Dermis microvascular lymphatic vessel endothelial cell (primary cell): ENCODE measurements at places on chromosomes 4 and X. TPM values are rescaled to one million over a fixed set of nuclear protein-coding genes. Genes with fewer than 3 reads are reported as not detected.

DNA sequence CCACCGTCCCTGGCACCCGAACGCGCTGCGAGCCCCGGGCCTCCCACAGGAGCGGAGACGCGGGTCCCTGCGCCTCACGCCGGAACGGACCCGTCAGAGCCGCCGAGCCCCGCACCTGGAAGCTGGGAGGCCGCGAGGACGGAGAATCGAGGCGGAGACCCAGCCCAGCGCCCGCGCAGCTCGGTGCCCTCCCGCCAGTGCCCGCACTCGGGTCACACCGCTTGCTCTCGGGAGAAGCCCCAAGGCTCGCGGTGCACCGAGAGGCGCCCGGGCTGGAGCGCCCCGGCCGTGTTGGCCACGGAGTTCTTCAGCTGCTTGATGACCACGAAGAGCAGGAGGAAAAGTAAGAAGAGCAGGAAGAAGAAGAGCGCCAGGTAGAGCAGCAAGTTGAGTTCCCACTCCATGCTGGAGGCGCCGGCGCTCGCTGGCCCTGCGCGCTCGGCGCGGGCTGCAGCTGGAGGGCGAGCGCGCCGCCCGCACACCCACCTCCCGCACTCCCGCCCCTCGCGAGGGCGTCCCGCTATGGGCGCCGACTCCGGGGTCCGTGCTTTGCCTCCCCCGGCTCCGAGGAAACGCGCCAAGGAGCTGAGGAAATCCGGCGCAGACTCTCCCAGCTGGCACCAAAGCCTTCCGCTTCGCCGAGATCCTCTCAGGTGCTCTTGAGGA is at the start of gene SMIM43:
Gene SMIM43, minus strand, starts transcription at position 463 of the 666 bp plus-strand sequence. Its CDS starts 59 bp downstream, at position 404.
- DNase-seq, result no peak

DNA sequence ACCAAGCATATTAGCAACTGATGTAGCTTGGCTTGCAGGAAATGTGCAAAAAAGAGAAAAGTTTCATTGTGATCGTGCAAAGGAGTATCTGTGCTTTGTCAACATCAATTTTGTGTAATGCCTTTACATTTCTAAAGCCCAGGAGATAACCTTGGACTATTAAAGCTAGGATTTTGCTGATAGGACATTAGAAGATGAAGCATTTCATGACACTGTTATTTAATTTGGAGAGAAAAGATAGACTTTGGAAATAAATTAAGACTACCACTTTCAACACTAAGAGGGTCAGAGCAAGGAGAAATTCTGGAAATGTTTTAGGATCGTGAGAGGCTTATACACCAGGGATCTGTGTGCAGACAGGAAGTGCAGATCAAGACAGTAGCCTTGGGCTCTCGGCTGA is 120.6 kb upstream of the MID1 start:
- no peak for DNase-seq

DNA sequence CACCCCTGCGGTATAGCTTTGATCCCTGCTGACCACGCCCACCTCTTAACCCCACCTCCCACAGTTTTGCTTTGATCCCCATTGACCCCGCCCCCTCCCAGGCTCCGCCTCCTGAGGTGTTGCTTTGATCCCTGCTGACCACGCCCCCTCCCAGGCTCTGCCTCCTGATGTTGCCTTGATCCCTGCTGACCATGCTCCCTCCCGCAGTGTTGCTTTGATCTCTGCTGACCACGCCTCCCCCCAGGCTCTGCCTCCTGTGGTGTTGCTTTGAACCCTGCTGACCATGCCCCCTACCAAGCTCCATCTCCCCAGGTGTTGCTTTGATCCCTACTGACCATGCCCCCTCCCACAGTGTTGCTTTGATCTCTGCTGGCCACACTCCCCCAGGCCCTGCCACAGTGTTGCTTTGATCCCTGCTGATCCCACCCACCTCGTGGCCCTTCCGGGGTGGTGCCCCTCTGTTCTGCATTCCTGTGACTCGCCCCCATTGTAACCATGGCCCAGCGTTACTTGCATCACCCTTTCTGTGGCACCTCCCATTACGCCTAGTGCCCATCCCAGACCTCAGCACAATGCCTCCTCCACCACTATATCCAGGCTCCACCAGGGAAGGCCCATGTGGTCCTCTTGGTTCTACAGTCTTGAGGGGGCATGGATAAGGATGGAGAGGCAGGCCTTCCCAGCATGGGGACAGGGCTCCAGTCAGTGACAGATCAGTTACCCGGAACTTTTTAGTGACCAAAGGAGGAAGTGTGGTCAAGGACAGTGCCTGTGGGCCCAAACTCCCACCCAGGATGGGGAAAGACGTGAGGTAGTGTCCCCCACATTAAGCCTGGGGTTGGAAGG is 70.8 kb downstream of the ADRA2C start:
- no peak for DNase-seq

DNA sequence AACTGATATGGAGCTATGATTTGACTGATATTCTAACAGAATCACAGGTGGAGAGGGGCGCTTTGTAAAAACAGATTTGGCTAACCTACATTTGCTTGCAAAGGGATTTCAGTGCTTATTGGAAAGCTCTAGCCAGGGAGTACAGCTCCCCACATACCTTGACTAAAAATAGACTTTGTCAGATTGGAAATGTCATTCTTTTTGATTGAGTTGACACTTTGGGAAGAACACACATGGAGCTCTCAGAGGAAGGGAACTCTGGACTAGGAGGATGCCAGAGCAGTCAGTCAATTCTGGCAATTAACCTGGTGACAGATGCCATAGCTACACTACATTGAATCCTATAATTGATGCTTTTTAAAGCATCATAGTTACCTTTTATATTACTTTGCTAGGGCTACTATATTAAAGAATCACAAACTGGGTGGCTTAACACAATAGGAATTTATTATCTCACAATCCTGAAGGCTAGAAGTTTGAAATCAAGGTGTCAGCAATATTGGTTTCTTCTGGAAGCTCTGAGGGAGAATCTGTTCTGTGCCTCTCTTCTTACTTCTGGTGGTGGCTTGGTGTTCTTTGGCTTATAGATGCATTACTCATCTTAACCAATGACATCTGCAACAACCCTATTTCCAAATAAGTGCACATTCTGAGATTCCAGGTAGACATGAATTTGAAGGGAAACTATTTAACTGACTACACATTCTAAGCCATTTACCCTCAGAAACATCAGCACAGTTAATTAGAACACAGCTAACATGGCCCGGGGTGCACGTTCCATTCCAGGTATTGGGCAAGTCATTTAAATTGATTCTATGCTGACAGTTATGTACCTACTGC is 8.4 kb upstream of the HERC3 start:
- no peak for DNase-seq

GRCh38 chr4:71020611-71021010 is 27.2 kb downstream of the DCK start:
- DNase-seq, result peak; percentile 6

DNA sequence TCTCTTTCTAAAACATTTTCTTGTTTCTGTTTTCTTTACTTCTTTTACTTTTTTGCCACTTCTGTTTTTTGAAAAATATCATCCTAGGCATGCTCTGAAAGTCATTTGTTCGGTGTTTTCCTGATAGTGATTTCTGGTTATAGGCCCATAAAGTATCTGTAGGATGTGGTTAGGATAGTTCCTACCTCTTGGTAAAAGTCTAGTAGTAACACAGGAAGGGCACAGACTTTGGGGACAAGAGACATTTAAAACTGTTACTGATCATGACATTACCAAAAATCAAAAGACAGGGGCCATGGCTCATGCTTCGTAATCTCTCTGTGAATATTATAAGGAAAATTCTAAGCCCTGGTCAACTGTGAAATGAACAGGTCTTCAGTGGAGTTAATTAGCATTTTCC is 44.8 kb downstream of the FHL1 start:
- DNase-seq, result no peak

GRCh38 chrX:38805432-38806389 is 4.5 kb downstream of the MID1IP1 start:
- peak; percentile 42 for DNase-seq

DNA sequence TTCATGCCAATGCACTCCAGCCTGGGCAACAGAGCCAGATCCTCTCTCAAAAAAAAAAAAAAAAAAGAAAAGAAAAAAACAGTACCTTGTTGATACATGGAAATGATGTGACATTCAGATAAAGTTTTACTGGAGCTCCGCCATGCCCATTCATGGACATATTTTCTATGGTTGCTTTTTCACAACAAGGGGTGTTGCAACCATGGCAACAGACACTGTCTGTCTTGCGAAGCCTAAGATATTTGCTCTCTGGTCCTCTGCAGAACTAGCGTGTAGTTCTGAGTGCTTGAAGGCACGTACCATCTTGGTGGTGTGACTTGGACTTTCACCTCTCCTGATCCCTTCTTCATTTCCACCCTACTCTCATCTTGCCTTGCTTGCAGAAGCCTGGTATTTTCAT is 53.2 kb downstream of the TBL1X start:
- DNase-seq, result no peak

GRCh38 chr4:7721984-7722551 is 217.6 kb downstream of the AFAP1 start:
- peak; percentile 53 for DNase-seq

- DNase-seq, result no peak
Observed at GRCh38 chr4:140704392-140704960, 51.7 kb downstream of the TBC1D9 start.

- DNase-seq, result no peak
Observed at GRCh38 chr4:7705062-7705461, 234.6 kb downstream of the AFAP1 start.

DNA sequence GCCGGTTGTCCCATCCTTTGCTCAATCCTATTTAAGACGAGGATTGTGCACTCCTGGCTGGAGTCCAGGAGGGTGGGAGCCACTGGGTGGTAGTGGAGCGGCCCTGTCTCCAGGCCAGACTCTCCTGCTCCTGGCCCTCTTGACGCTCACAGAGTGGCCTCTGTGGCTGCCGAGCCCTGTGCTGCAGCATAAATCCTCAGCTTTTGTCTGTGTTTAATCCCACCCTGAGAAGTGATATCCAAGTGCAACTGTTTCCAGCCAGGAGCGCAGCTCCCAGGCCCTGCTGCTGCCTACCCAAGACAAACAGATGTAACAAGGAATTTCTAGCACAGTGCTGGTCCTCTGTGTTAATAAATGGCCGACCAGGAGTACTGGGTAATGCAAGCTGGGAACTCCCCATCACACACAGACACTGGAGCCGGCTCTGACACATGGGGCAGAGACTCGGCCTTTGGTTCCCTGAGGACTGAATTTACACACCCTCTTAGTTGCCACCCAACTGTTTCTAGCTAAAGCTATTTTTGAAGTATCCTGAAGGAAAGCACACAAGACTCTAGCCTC is 85.3 kb downstream of the GATB start:
- DNase-seq, result no peak

DNA sequence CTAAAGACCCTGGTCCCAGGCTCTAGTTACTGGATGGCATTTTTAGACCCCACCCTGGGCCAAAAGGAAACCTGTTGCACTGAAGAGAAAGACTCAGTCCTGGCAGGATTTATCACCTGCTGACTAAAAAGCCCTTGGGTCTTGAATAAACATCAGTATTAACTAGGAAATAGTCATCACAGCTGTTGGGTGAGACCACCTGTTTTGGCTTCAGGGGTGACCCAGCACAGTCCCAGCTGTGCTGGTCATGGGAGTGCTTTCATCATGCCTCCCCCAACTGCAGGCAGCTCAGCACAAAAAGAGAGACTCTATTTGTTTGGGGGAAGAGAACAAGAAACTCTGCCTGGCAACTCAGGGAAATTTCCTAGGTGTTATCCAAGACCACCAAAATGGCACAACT is 903.2 kb downstream of the C4orf33 start:
- DNase-seq, result no peak

- DNase-seq, result no peak
Observed at GRCh38 chr4:40586729-40587128, 42.9 kb downstream of the RBM47 start.

DNA sequence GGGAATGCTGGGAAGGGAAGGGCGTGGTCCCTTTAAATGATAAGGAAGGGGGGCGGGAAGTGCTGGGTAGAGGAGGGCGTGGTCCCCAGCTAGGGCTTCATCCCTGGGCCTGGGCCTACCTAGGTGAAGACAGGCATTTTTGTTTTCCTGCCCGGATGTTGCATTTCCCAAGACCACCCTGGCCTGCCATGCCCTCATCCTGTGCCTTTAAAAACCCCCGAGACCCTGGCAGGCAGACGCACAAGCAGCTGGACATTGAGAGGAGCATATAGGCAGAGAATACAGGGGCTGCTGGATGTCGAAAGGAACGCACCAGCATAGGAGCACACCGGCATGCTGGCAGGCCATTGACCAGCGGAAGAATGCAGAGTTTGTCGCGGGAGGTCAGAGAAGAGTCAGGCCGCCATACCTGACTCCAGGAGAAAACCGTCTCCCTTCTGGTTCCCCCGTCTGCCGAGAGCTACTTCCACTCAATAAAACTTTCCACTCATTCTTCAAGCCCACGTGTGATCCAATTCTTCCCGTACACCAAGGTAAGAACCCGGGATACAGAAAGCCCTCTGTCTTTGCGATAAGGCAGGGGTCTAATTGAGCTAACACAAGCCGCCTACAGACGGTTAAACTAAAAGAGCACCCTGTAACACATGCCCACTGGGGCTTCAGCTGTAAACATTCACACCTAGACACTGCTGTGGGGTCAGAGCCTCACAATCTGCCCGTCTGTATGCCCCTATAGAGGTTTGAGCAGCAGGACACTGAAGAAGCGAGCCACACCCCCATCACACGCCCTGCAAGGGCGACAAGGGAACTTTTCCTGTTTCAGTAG is 2.9 kb upstream of the AGA start:
- DNase-seq, result no peak

GRCh38 chr4:32909736-32910135 is 2189.6 kb downstream of the PCDH7 start:
- DNase-seq, result no peak

- no peak for DNase-seq
Observed at GRCh38 chr4:55092504-55092903, 32.9 kb downstream of the KDR start.

DNA sequence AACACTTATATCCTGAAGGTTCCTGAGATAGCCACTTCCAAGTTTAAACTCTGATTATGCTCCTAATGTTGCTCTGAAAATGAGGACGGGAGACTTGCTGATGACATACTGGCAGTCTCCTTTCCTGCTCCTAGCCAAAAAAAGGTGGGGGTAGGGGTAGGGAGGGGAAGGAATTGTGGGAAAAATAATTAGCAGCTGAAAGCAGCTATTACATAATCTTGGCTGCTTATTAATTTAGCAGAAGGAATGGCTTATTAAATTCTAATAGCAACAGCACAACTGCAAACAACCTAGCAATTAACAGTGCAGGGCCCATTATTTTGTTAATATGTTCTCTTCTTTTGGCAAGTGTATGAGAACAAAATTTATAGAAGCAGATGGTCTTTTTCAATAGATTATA is 2.0 kb upstream of the AP1S2 start:
- no peak for DNase-seq

GRCh38 chr4:129823105-129823504 is 727.2 kb downstream of the C4orf33 start:
- no peak for DNase-seq

GRCh38 chrX:143754183-143754582 is 33.6 kb upstream of the SPANXN2 start:
- DNase-seq, result no peak

The PCYT1B gene
- total RNA-seq, result under 0.01 TPM in 1 of 2 replicates, not detected in the other

The ATP10D gene
- 22.3 and 23.0 TPM in 2 replicates for total RNA-seq

The GPM6B gene
- total RNA-seq, result 0.13 TPM in 1 of 2 replicates, not detected in the other

The CT45A2 gene
- not detected in 2 replicates for total RNA-seq

The ZCCHC18 gene
- total RNA-seq, result 1.2 and 3.3 TPM in 2 replicates

The HAND2 gene
- total RNA-seq, result not detected in 2 replicates

The F8A2 gene
- total RNA-seq, result not detected in 2 replicates

The ATP1B4 gene
- total RNA-seq, result not detected in 2 replicates

The DNAAF6 gene
- not detected in 2 replicates for total RNA-seq

The AFF2 gene
- 0.25 and 0.26 TPM in 2 replicates for total RNA-seq

The CCDC149 gene
- total RNA-seq, result 7.4 and 15.8 TPM in 2 replicates
